Tibial nerve (tissue), 4 donors: ENCODE measurements at places on chromosomes 4 and X. TPM values are rescaled to one million over a fixed set of nuclear protein-coding genes. Genes with fewer than 3 reads are reported as not detected.

DNA sequence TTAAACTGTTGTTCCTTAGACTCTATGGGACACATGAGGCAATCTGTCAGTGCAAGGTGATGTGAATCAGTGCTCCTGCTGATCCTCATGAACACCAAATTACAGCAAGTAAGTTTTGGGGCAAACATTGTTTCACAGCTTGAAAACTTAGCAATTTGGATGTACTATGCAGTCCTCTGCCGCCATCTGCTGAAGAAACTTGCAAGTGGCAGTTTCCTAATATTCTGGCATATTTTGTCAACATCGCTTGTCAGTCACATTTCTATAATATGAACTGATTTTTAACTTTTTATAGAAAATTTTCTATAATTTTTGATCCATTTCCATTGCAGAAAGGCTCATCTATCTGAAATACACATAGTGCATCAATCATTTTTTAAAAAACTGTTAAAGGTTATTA, 56.3 kb downstream of the ZAR1 start:
- no peaks in the 10 kb centered on the region for H3K27me3 ChIP-seq
- H3K27ac ChIP-seq = no peak overlapping the region
- no peak overlapping the region for H3K4me3 ChIP-seq

DNA sequence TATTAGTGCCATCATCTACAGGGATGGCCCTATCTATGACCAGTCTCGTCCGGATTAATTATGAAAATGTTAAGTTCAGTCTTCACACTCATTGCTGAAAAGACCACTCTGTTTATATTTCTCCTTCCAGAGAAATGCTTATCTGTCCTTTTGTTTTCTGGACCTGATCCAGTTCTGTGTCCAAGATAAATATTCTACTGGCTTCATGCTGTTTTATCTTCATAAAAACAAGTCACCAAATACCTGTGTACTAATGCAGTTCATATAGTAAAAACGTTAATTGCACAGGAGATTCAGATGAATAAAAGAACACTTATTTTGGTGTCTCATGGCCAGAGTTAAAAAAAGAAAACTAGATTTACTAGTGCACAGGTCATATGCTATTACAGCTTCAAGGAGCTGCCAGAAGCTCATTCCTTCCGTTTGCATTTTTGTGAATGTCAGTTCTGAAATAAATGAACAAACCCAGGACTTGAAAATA, 17.3 kb downstream of the FNIP2 start:
- DNase-seq = no peak
- no peaks in the 10 kb centered on the region for H3K36me3 ChIP-seq
- peak overlapping the region; percentile 61 for H3K27ac ChIP-seq
- no peak overlapping the region for H3K4me3 ChIP-seq

DNA sequence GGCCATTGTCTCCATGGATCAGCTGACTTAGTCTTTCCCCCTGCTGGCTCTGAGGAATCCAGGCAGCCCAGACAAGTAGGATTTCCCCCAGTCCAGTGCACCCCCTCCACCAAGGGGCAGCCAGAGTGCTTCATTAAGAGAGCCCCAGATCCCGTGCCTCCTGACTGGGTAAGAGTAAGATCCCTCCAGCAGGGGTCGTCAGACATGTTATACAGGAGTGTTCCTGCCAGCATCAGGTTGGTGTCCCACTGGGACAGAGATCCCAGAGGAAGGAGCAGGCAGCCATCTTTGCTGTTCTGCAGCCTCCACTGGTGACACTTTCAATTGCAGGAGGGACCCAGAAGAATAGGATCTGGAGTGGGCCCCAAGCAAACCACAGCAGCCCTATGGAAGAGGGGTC, 29.0 kb upstream of the INPP4B start:
- no peaks in the 10 kb centered on the region for H3K4me1 ChIP-seq
- H3K36me3 ChIP-seq = no peaks in the 10 kb centered on the region
- H3K27me3 ChIP-seq = no peaks in the 10 kb centered on the region
- H3K27ac ChIP-seq = no peak overlapping the region
- DNase-seq = no peak
- no peak overlapping the region for H3K4me3 ChIP-seq

The SRPX2 gene
- total RNA-seq = 91.2 TPM

DNA sequence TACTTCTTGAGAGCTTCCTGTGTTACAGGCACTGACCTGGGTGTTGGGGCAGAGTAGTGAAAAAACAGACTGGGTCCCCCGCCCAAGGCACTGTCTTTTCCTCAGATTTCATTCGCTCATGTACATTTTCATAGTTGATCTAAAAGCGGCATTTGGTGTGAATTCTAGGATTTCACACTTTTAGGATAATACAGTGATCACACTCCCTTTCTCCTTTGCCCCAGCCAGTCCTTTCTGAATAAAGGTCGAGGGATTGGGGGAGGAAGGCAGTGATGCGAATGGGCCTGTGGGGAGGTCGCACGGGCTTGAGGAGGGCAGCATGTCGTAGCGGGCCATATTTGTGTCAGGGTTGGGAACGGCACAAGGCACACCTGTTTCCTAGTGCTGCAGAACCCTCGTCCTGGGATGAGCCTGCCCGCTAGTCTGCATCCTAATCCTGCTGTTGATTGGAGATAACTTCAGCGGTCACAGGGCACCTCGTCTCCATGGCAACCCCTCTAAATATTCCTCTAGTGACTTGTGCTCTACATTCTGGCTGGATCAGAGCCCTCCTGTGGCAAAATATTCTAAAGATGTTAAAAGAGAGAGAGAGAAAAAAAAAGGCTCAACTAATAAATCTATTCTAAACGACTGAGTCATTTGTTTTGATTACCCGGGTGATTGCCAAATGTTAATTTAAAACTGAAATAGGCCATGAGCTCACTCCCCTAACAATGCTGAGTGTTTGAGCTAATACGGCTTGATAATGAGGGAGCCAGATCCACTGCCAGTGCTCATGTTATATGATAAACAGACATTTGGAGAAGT, 21.8 kb downstream of the FHL1 start:
- no peaks in the 10 kb centered on the region for H3K36me3 ChIP-seq
- no peak for DNase-seq
- no peak overlapping the region for H3K4me3 ChIP-seq
- peak overlapping the region; percentile 85 for H3K27ac ChIP-seq

GRCh38 chr4:137707626-137708025, 175.3 kb upstream of the PCDH18 start:
- H3K4me1 ChIP-seq = peaks cover 17% of the 10 kb centered on the region
- no peaks in the 10 kb centered on the region for H3K36me3 ChIP-seq
- no peak for DNase-seq
- H3K27ac ChIP-seq = no peak overlapping the region

- no peaks in the 10 kb centered on the region for H3K36me3 ChIP-seq
- no peak overlapping the region for H3K27ac ChIP-seq
- no peaks in the 10 kb centered on the region for H3K27me3 ChIP-seq
- H3K4me1 ChIP-seq = no peaks in the 10 kb centered on the region
- H3K4me3 ChIP-seq = no peak overlapping the region
- DNase-seq = no peak
Observed at GRCh38 chr4:8769645-8770517, 101.8 kb downstream of the HMX1 start.

DNA sequence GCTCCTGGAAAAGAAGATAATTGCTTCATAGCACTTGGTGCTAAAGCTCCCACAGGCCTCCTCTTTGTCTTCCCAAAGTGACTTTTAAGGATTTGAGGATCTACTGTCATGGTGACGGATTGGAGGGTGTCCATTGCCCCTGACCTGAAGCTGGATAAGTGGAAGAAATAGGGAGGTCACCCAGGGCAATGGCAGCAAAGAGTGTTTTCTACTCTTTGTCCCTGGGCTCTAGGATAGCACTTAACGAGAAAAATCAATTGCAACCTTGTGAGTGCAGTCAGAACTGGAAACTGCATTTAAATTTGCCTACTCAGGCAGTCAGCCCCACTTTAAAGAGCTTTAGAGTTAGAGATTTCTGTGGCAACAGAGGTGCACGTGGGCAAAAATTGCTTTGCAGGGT, 43.7 kb upstream of the XK start:
- no peaks in the 10 kb centered on the region for H3K4me1 ChIP-seq
- DNase-seq = no peak
- H3K4me3 ChIP-seq = no peak overlapping the region
- no peak overlapping the region for H3K27ac ChIP-seq
- H3K27me3 ChIP-seq = no peaks in the 10 kb centered on the region
